ENCODE measurements at places on chromosomes 2 and 18.

DNA sequence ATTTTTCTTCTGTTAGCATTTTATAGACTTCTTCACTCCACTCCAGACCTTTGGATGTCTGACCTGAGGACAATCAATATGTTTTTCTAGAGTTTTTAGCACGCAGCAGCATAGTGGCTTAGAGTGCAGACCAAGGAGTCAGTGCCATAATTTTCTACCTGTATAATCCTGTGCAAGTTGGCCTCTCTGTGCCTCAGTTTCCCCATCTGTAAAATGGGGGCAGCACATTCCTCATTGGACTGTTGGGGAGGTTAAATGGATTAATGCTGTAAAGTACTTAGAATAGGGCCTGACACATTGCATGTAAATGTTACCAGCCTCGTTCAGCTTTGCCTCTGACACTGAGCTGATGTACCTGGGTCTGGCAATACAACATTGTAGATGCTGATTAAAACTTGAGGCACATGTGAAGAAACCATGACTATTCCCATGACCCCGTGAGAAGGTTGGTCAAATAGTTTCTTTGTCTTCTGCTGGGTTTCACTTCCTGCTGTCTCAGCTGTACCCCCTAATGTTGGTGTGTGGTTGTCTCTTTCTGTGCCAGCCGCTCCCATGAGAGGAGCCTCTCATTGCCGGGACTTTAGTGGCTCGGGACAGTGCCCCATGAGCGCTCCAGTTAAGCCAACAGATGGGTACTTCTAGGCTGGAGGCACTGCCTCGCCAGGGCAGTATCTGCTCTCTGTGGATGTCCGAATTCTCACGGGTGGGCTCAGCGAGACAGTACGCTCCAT is 125.3 kb downstream of the SH3RF3 start:
- no peak for DNase-seq

GRCh38 chr18:48875942-48876511 is 74.7 kb downstream of the SMAD7 start:
- no peak for DNase-seq

DNA sequence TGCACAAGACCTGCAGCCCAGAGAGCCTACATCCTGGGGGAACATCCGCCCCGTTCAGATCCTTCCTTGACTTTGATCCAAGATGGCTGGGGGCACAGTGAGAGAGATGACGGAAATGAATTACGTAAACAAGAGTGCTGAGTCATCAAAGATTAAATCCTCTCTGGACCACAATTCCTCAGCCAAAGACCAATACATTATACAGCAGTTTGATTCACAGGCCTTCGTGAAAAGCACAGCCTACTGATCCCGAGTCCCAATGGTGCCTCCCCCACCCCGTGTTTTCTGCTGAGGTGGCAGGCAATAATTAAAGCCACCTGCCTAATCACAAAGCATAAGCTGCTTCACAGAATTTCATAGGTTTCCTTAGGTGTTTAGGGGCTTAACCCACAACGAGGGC is 43.0 kb downstream of the MYO5B start:
- DNase-seq = no peak

DNA sequence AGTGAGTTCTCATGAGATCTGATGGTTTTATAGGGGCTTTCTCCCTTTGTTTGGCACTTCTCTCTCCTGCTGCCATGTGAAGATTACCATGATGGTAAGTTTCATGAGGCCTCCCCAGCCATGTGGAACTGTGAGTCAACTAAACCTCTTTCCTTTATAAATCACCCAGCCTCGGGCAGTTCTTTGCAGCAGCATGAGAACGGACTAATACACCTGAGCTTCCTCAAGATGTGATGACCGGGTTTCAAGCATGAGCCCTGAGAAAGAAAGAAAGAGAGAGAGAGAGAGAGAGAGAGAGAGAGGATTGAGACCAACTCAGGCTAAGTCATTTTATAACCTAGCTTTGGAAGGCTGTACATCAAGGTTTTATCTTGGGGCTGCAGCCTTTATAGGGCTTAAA is 167.7 kb upstream of the SERPINE2 start:
- no peak for DNase-seq

- DNase-seq = no peak
Measured at GRCh38 chr2:1266351-1266750, 146.9 kb upstream of the TPO start.

DNA sequence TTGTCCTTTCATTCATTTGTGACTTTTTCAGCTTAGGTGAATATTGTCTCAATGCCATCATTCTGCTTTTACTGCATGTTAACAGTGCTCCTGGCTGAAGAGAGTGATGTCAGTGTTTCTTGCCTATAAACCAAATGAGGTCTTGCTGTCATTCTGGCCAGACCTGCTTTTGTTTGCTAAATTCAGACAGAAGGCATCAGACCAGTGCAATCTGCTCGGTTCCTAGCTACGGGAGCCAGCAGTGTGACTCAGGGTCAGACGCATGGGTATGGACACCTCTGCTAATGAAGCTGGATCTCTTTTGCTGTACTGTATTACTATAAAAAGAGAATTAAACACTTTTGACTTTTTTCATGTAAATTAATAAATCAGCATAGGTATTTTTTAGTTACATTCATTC is 178.9 kb downstream of the TMEM182 start:
- DNase-seq = no peak

- DNase-seq = no peak
Measured at GRCh38 chr18:6627645-6628044, 101.9 kb upstream of the ARHGAP28 start.

- no peak for DNase-seq
Measured at GRCh38 chr2:24164416-24164973, 10.4 kb upstream of the FAM228A start.

DNA sequence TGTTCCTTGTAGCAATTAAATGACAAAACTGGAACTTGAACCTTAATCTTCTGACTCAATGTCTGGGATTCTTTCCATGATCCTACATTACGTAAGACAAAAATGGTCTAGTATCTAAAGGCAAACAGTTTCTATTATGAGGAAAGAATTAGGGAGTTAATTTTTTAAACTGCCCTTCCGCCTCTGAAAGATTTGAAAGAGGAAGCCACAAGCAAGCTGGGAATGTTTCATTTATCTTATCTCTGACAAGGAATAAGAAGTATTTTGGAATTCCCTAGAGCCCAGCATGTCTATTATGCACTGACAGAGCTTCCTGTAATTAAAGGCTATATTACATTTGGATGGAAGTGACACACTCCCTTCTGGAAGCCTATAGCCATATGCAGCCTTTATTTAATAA is 558.8 kb upstream of the CDH2 start:
- DNase-seq = no peak

DNA sequence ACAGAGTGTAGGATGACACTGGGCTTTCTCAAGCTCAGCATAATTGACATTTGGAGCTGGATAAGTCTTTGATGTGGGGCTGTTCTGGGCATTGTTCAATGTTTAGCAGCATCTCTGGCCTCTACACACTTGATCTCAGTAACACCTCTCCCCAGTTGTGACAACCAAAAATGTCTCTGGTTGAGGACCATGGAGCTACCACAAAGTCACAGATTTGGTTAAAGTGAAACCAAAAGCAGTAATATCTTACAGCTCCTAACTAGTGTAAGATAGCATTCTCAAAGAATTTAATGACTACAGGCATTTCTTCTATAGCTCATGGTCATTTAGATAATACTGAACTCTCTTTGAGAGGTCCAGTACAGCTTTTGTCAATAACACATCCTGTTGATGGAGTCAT is 23.4 kb upstream of the PAX3 start:
- no peak for DNase-seq

GRCh38 chr2:1318366-1319009 is 94.8 kb upstream of the TPO start:
- no peak for DNase-seq

- no peak for DNase-seq
Measured at GRCh38 chr2:240925568-240926515, 19.7 kb downstream of the CROCC2 start.

- no peak for DNase-seq
Measured at GRCh38 chr2:203875471-203875870, 7.9 kb downstream of the CTLA4 start.

DNA sequence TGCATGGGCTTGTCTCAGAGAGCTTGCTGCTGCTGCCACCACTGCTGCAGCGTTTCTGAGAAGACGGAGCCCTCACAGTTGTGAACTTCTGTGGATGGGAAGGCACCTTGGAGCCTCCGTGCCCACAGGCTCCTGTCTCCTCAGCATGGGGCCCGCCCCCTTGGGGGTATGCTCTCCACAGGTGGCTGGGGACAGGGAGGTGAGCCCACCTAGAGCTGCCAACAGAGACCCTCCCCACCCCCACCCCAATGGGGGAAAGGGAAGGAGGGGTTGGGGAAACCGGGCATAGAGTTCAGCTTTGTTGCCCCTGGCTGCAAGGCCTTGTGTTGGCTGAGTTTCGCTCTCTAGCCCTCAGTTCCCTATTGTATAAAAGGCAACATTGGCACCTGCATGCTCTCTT is 76.1 kb downstream of the INPP4A start:
- no peak for DNase-seq

GRCh38 chr2:60530660-60531281 is 22.7 kb downstream of the BCL11A start:
- DNase-seq = no peak

- DNase-seq = no peak
Measured at GRCh38 chr2:22375096-22375495, 1009.9 kb upstream of the KLHL29 start.

GRCh38 chr2:2269426-2269825 is 61.6 kb downstream of the MYT1L start:
- DNase-seq = no peak

GRCh38 chr18:52334896-52335295 is 5.1 kb upstream of the DCC start:
- no peak for DNase-seq

- no peak for DNase-seq
Measured at GRCh38 chr2:60608679-60609078, 55.2 kb upstream of the BCL11A start.

GRCh38 chr2:73925853-73926492 is 707 bp upstream of the DGUOK start:
- DNase-seq = no peak

DNA sequence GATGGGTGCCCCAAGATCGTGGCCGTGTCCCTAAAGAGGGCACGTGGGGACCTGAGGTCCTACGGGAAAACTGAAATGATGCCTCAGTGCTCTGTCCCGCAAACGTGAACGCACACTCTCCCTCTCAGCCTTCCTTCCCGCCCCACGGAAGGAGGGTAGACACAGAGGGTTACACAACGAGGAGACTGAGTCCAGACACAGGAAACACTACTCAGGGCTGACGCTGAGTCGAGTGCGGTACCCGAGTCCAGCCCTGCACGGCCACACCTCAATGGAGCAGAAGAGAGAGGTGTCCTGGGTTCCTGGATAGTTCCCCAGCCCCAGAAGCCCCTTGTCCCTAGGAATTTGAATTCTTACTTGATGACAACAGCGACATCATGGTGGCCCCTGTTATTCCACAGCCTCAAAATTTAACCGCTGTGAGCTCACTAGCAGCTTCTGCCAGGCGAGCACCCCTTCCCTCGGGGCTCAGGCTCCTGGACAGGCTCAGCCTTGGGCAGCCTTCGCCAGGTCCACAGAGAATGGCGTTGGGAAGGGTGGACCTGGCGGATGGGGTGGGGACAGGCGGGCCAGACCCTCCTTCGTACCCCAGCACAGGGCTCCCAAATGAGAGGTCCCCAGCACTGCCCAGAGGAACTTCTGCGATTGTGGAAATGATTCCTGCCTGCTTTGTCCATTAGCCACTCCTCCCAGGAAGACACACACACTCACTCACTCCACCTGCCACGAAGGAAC is 980 bp upstream of the RNPEPL1 start:
- no peak for DNase-seq

DNA sequence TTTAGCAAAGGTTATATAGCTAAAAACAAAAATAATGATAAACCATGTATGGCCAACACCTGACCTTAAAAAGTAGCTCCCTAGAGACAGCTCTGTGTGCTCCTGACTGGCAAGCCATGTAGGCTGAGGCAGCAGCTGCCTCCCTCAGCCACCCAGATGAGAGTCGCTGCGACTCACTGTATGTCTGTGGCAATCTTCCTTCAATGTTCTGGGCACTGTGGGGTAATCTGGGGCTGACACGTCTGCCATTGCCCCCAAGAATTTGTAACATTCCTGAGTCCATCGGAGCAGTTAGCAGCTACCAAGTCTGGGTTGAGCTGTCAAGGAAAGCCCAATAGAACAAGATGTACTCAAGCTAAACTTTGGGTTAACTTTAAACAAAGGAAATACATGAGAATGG is 106.4 kb upstream of the DAPL1 start:
- DNase-seq = no peak

DNA sequence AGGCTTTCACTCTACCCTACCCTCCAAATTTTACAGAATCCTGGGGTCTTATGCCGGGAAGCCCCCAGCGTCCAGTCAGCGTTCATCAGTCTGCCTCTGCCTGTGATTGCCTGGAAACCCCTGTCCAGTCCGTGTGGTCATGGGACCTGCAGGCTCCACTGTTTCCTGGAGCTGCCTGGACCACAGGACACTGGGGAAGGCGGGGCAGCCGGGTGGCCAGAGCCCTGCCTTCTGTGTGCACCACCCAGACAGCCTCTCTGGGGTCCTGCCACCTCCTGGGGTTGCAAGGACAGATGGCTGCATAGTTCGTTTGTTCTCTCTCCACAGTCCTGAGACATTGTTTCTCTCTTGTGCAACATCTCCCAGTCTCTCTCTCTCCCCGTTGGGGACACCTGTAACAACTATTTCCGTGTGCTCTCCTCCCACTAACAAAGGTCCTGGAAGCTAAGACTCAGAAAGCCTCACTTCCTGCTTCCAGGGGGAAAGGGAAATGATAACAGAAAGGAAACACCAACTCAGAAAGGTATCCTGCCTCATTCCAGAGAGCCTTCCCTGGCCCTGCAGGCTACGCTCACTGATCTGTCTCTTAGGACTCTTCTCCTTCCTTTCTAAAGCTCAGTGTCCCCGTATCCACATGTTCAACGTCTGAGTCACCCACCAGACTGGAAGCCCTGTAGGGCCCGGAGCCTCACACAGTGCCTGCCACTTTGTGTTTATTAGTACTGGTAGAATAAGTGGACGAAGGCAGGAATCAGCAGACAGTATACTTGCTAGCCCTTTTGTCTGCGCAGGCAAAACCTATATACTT is 192.8 kb upstream of the RAB12 start:
- DNase-seq = no peak

GRCh38 chr2:201697899-201698298 is 545 bp downstream of the MPP4 start:
- no peak for DNase-seq

- no peak for DNase-seq
Measured at GRCh38 chr18:78703291-78703690, 276.3 kb upstream of the SALL3 start.

DNA sequence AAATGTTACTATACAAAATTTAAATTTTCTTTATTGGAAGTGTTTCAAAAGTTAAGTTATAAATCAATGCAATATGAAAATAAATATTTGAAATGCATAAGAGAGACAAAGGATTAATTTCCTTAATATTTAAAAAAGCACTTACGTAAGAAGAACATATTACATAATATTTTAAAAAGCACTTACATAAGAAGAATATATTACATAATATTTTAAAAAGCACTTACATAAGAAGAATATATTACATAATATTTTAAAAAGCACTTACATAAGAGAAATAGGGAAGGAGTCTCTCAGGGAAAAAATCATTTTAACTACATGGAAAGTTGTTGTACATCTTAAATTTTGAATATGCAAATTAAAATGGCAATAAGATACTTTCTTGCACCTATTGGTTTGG is 17.4 kb upstream of the B4GALT6 start:
- no peak for DNase-seq

GRCh38 chr2:9332853-9333245 is 90.5 kb downstream of the ITGB1BP1 start:
- DNase-seq = no peak
